ENCODE measurements at places on chromosomes 2 and 18. TPM values are rescaled to one million over a fixed set of nuclear protein-coding genes. Genes with fewer than 3 reads are reported as not detected.

Gene IL1A
- total RNA-seq, result 0.74 TPM

Gene PROM2
- 3.8 TPM for total RNA-seq

Gene POTEF
- total RNA-seq, result 0.24 TPM

Gene VIT
- not detected for total RNA-seq

Gene NTSR2
- not detected for total RNA-seq

Gene ANKRD44
- 1.3 TPM for total RNA-seq

Gene TEX44
- not detected for total RNA-seq

Gene SMC6
- total RNA-seq, result 48.5 TPM

DNA sequence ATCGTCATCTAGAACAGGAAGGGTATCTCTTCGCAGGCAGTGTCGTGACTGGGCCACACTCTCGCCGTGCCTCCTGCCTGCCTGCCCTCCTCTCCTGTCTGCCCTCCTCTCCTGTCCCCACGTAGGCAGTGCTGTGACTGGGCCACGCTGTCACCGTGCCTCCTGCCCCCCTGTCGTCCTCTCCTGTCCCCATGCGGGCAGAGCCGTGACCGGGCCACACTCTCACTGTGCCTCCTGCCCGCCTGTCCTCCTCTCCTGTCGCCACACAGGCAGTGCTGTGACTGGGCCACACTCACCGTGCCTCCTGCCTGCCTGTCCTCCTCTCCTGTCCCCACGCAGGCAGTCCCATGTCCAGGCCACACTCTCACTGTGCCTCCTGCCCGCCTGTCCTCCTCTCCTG is 51.4 kb downstream of the ZNF236 start:
- no peak overlapping the region for H3K4me3 ChIP-seq
- no peaks in the 10 kb centered on the region for H3K27me3 ChIP-seq
- no peak for DNase-seq
- H3K27ac ChIP-seq, result no peak overlapping the region
- H3K36me3 ChIP-seq, result peaks cover 4% of the 10 kb centered on the region

- no peaks in the 10 kb centered on the region for H3K36me3 ChIP-seq
- no peak for DNase-seq
- H3K27me3 ChIP-seq, result no peaks in the 10 kb centered on the region
- no peak overlapping the region for H3K27ac ChIP-seq
Measured at GRCh38 chr2:8215159-8215863, 466.5 kb upstream of the ID2 start.

- H3K27me3 ChIP-seq, result no peaks in the 10 kb centered on the region
- no peak overlapping the region for H3K27ac ChIP-seq
- H3K4me1 ChIP-seq, result no peaks in the 10 kb centered on the region
- no peaks in the 10 kb centered on the region for H3K36me3 ChIP-seq
- no peak overlapping the region for H3K4me3 ChIP-seq
Measured at GRCh38 chr18:73419531-73419930, 551.7 kb upstream of the NETO1 start.

- no peak for DNase-seq
- H3K4me1 ChIP-seq, result no peaks in the 10 kb centered on the region
- no peak overlapping the region for H3K4me3 ChIP-seq
- no peaks in the 10 kb centered on the region for H3K36me3 ChIP-seq
Measured at GRCh38 chr2:193521523-193521922, 1326.8 kb upstream of the TMEFF2 start.

- H3K4me3 ChIP-seq, result no peak overlapping the region
- H3K36me3 ChIP-seq, result no peaks in the 10 kb centered on the region
- DNase-seq, result no peak
- H3K27ac ChIP-seq, result no peak overlapping the region
- H3K4me1 ChIP-seq, result no peaks in the 10 kb centered on the region
Measured at GRCh38 chr2:134623796-134624195, 95.0 kb downstream of the TMEM163 start.

GRCh38 chr2:136801661-136802060 is 36.3 kb downstream of the THSD7B start:
- no peaks in the 10 kb centered on the region for H3K4me1 ChIP-seq
- H3K27me3 ChIP-seq, result no peaks in the 10 kb centered on the region
- H3K36me3 ChIP-seq, result no peaks in the 10 kb centered on the region
- H3K27ac ChIP-seq, result no peak overlapping the region
- no peak for DNase-seq
- no peak overlapping the region for H3K4me3 ChIP-seq

- H3K27ac ChIP-seq, result no peak within 1 kb of the TSS
- peaks cover 6% of the 10 kb centered on the region for H3K4me1 ChIP-seq
- peak within 1 kb of the TSS; percentile 51 for H3K4me3 ChIP-seq
- DNase-seq, result peak; percentile 88
- H3K36me3 ChIP-seq, result no peaks in the 10 kb centered on the region
Measured at GRCh38 chr2:218292048-218293014, at the start of gene TMBIM1. TSS of gene TMBIM1 (minus strand) at chr2:218292503. CDS start at chr2:218282141, 10,362 bp downstream.

DNA sequence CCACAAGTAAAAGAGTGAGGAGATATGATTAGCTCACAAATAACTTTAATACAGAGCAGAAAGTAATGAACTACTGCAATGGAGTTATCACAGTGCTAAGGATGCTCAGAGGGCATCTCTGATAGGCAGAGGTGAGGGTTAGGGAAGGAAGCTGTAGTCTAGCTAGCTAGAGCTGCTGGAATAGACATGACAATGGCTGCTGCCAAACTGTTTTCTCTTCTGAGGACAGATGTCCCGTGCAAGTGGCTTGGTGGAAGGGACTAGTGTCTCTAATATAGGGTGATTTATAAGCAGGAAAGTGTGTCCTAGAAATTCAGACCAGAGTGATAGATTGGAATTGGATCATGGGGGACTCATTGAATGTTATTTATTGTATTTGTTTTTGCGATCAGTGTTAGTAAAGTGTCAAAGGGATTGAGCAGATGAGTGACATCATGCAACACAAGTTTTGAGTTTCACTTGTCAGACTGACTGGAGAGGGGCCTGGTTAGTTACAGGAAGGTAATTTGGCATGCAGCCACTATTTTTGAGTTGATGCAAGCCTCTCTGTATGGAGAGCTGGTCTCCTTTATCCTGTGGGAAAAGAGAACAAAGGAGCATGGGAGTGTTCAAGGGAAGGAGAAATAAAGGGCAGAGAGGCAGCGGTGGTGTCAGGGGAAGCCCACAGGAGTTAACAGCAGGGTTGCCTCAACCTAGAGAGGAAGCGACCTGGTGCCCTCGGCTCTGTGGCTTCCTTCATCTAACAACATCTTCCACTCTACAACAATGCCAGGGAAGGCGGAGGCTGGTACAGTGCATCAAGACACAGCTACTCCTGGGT is 1.9 kb downstream of the CTLA4 start:
- H3K4me1 ChIP-seq, result no peaks in the 10 kb centered on the region
- no peak for DNase-seq
- no peaks in the 10 kb centered on the region for H3K27me3 ChIP-seq
- no peaks in the 10 kb centered on the region for H3K36me3 ChIP-seq

- no peaks in the 10 kb centered on the region for H3K36me3 ChIP-seq
- no peaks in the 10 kb centered on the region for H3K4me1 ChIP-seq
- H3K27me3 ChIP-seq, result no peaks in the 10 kb centered on the region
- DNase-seq, result no peak
Measured at GRCh38 chr2:234251326-234252271, 201.1 kb downstream of the SPP2 start.

- H3K4me1 ChIP-seq, result peaks cover 17% of the 10 kb centered on the region
- H3K27ac ChIP-seq, result peak overlapping the region; percentile 13
- peak; percentile 58 for DNase-seq
- no peaks in the 10 kb centered on the region for H3K36me3 ChIP-seq
- H3K4me3 ChIP-seq, result peak overlapping the region; percentile 33
Measured at GRCh38 chr2:221792971-221793521, 220.9 kb upstream of the EPHA4 start.

GRCh38 chr2:231197706-231198290 is 633 bp upstream of the ARMC9 start:
- peak overlapping the region; percentile 62 for H3K27ac ChIP-seq
- no peaks in the 10 kb centered on the region for H3K36me3 ChIP-seq

GRCh38 chr2:213098612-213099011 is 52.8 kb downstream of the IKZF2 start:
- H3K4me1 ChIP-seq, result no peaks in the 10 kb centered on the region
- no peaks in the 10 kb centered on the region for H3K36me3 ChIP-seq
- H3K4me3 ChIP-seq, result no peak overlapping the region
- H3K27ac ChIP-seq, result no peak overlapping the region
- no peaks in the 10 kb centered on the region for H3K27me3 ChIP-seq

DNA sequence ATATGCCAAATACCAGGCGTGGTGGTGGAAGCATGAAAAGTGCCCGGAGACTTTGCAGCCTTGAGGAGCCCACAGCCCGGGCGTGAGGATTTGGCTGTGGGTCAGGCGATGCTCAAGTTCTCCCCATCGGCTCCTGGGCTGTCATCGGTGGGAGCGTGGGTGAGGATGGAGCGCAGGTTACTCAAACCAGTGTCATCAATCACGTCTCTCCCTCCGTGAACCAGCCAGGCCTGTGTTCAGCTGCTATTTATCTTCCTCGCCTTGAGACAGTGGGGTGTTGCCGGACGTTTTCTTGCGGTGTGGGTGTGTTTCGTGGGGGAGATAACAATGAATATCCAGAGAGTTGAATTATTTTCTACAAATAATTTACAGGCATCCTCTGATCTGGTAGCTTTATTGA is 317.6 kb downstream of the EIPR1 start:
- H3K27ac ChIP-seq, result no peak overlapping the region
- H3K36me3 ChIP-seq, result no peaks in the 10 kb centered on the region
- no peak for DNase-seq
- H3K4me3 ChIP-seq, result no peak overlapping the region

DNA sequence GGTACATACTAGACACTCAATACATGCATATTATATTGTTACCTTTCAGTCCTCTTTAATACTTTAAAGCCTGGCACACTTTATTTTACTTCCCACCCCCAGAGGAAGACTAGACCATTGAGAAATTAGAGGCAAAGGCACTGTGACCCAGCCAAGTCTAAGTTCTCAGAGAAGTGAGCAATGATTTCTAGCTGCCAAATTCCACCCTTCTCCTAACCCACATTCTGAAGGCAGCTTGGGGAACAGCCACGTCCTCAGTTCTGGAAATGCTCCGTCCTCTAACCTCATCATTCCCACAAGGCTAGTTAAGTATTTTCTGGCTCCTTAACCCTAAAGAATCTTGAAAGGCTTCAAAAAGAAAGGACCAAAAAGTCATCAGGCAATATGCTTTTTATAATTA is 86.6 kb downstream of the COL5A2 start:
- no peak overlapping the region for H3K27ac ChIP-seq
- no peak for DNase-seq
- H3K36me3 ChIP-seq, result no peaks in the 10 kb centered on the region
- H3K4me3 ChIP-seq, result no peak overlapping the region

DNA sequence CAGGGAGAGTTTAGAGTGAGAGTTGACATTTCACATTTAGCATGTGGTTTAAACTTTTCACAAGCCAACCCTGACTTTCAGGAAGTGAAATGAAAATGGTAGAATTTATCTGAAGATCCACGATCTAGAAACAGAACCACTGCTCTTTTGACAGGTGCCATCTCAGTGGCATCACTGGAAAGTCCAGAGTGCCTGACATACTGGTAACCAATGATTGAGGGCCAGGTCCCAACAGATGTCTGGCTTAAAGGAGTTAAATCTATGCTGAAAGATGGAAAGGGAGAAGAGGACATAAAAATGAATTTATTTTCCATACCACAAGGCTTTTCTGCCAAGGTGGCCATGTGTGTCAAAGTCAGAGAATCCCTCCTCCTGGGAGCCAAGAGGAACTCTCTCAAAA is 2.7 kb downstream of the IL36G start:
- H3K27me3 ChIP-seq, result no peaks in the 10 kb centered on the region
- H3K4me1 ChIP-seq, result no peaks in the 10 kb centered on the region
- no peak for DNase-seq

GRCh38 chr2:137659616-137660015 is 304.7 kb upstream of the HNMT start:
- no peaks in the 10 kb centered on the region for H3K27me3 ChIP-seq
- no peaks in the 10 kb centered on the region for H3K4me1 ChIP-seq
- no peak overlapping the region for H3K4me3 ChIP-seq
- no peaks in the 10 kb centered on the region for H3K36me3 ChIP-seq
- no peak overlapping the region for H3K27ac ChIP-seq

GRCh38 chr2:12797815-12798214 is 81.1 kb downstream of the TRIB2 start:
- H3K4me1 ChIP-seq, result no peaks in the 10 kb centered on the region
- H3K36me3 ChIP-seq, result no peaks in the 10 kb centered on the region
- H3K4me3 ChIP-seq, result no peak overlapping the region
- no peak overlapping the region for H3K27ac ChIP-seq
- no peaks in the 10 kb centered on the region for H3K27me3 ChIP-seq

DNA sequence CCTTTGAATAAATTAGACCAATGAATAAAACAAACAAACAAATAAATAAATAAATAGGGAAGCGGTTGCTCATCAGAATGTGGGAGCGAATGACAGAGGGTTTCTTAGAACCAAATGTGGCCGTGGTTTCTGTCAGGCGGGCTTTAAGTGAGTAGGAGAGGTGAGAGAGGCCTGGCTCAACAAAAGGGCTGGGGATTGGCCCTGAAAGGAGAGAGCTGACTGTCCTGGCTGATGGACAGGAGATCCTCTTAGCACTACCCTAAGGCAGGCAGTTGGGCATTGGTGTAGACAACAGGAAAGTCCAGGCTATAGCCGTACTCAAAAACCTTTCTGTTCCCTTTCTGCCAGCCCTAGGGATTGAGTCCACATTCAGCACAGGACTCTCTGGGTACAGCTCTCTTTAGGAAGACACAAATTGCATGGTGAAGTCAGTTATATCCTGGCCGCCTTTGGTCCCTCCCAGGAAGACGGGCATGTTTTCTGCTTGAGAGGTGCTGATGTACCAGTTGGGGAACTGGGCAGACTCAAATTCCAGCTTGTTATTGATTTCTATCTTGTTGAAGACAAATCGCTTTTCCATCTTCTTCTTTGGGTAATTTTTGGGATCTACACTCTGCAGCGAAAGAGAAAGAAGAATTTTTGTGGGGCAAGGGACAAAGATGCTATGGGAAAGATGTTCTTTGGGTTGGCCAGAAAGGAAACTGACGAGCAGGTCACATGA is 6.5 kb downstream of the IL1B start:
- H3K27ac ChIP-seq, result no peak overlapping the region
- no peak for DNase-seq
- no peak overlapping the region for H3K4me3 ChIP-seq

Data from H1 (cell line).